ENCODE measurements at places on chromosomes 2 and 18.
A peak's percentile ranks its signal among the peaks of the same experiment; 100 is the strongest.

- no peak overlapping the region for H3K4me3 ChIP-seq
- H3K27me3 ChIP-seq = peaks cover 32% of the 10 kb centered on the region
- no peaks in the 10 kb centered on the region for H3K4me1 ChIP-seq
- no peak for DNase-seq
- no peak overlapping the region for H3K27ac ChIP-seq
- no peaks in the 10 kb centered on the region for H3K36me3 ChIP-seq
Observed at GRCh38 chr18:285817-286216, 18.0 kb upstream of the THOC1 start.

- peaks cover 34% of the 10 kb centered on the region for H3K4me1 ChIP-seq
- no peaks in the 10 kb centered on the region for H3K27me3 ChIP-seq
- no peaks in the 10 kb centered on the region for H3K36me3 ChIP-seq
- no peak for DNase-seq
- no peak overlapping the region for H3K27ac ChIP-seq
- H3K4me3 ChIP-seq = no peak overlapping the region
Observed at GRCh38 chr18:48831802-48832201, 119.0 kb downstream of the SMAD7 start.

DNA sequence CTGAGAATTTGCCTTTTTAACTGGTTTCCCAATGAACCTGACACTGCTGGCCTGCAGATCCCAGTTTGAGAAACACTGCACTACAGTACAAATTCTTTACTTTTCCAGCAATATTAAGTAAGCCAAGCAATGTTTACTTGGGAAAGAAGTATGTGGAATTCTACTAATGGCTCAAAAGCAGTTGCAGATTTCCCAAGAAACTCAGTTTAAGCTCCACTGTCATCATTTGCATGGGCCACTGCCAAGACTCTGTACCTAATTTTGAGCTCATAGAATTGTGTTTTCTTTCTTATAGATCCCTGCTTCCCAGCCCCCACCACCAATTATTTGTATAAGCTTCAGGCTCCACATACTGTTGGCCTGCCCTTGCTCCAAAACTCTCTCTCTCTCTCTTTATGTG is 676.1 kb downstream of the RNF144A start:
- H3K27me3 ChIP-seq = no peaks in the 10 kb centered on the region
- H3K36me3 ChIP-seq = no peaks in the 10 kb centered on the region
- no peaks in the 10 kb centered on the region for H3K4me1 ChIP-seq
- H3K4me3 ChIP-seq = no peak overlapping the region
- no peak overlapping the region for H3K27ac ChIP-seq

GRCh38 chr18:62877411-62878221 is 162.3 kb downstream of the PHLPP1 start:
- no peaks in the 10 kb centered on the region for H3K36me3 ChIP-seq
- no peaks in the 10 kb centered on the region for H3K27me3 ChIP-seq
- H3K4me1 ChIP-seq = peaks cover 7% of the 10 kb centered on the region
- H3K27ac ChIP-seq = no peak overlapping the region

DNA sequence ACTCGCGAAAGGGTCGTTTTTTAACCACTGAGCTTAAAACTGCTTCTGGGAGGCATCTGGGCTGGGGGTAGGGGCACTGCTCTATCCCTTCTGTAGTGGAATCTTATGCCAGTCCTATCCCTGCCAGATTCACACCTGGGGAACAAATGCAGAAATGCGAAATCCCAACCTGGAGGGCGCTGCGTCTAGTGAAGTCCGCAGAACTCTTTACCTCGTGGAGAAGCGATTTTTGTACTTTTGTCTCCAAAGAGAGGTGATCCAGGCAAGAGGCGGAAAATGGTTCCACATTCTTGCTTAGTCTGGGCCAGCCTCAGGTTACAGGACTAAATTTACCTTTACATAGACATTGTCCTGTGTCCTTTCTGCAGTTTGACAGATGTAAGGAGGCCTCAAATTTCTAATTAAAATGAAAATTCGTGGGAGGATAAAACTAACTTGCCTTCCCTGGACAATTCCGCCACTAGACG is 10.4 kb downstream of the TBR1 start:
- no peak for DNase-seq
- no peaks in the 10 kb centered on the region for H3K4me1 ChIP-seq
- no peak overlapping the region for H3K4me3 ChIP-seq
- H3K36me3 ChIP-seq = no peaks in the 10 kb centered on the region
- peaks cover 46% of the 10 kb centered on the region for H3K27me3 ChIP-seq

- H3K4me3 ChIP-seq = no peak overlapping the region
- H3K27me3 ChIP-seq = no peaks in the 10 kb centered on the region
- no peak for DNase-seq
Observed at GRCh38 chr18:80086281-80086680, 22.8 kb upstream of the ADNP2 start.

DNA sequence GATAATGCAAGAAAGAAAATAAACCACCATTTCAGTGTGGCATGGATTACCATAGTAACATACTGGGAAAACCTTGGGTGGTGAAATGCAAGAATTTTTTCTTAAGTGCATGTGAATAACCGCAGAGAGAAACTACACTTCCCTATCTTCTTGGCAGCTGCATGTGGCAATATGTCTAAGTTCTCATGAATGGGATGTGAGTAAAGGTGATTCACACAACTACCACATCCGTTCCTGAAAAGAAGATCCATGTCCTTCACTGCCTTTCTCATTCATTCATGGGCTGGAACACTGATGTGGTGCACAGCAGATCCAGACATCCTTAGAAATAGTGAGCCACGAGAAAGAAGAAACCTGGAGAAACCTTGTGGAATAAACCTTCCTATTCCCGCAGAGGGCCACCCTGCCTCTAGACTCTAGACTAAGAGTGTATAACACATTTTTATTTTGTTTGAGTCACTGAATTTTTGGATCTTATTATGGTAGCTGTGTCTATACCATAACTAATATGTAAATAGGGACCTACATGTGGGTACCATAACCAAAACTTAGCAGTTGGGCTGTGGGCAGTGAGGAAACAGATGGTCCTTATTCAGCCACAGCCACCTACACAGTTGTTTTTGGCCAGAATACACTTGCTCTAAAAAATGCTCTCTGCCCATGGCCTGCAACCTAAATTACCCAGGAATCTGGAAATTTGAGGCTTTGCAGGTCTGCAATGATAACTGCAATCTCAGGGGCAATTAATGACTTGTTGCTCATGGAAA is 573.3 kb downstream of the LRP1B start:
- H3K27ac ChIP-seq = no peak overlapping the region
- H3K27me3 ChIP-seq = no peaks in the 10 kb centered on the region
- H3K36me3 ChIP-seq = no peaks in the 10 kb centered on the region
- H3K4me3 ChIP-seq = no peak overlapping the region
- H3K4me1 ChIP-seq = no peaks in the 10 kb centered on the region
- DNase-seq = no peak

DNA sequence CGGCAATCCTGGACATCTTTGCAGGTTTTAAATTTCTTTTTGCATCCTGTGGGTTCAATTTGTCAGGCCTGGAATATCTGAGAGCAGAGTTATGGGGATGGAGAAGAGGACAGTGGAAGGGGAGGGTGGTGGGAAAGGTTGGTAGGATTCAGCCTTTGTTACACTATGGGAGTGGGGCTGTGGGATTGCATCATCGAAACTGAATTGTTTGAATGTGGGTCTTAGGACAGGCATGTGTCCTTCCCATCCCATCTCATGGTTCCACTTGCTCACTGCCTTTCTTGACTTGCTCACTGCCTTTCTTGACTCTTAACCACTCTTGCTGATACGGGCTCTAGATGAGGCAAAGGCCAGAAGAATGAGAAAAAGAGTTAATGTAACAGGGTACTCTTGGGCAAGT is 12.9 kb downstream of the IGFBP2 start:
- DNase-seq = no peak
- no peaks in the 10 kb centered on the region for H3K4me1 ChIP-seq
- H3K27ac ChIP-seq = no peak overlapping the region
- H3K27me3 ChIP-seq = peaks cover 35% of the 10 kb centered on the region
- no peak overlapping the region for H3K4me3 ChIP-seq

GRCh38 chr2:80122675-80123074 is 181.9 kb downstream of the LRRTM1 start:
- H3K4me1 ChIP-seq = peaks cover 13% of the 10 kb centered on the region
- H3K36me3 ChIP-seq = no peaks in the 10 kb centered on the region
- no peak overlapping the region for H3K4me3 ChIP-seq
- DNase-seq = no peak

- peaks cover 9% of the 10 kb centered on the region for H3K4me1 ChIP-seq
- no peak overlapping the region for H3K27ac ChIP-seq
- H3K36me3 ChIP-seq = no peaks in the 10 kb centered on the region
- H3K27me3 ChIP-seq = no peaks in the 10 kb centered on the region
- H3K4me3 ChIP-seq = no peak overlapping the region
- DNase-seq = peak; percentile 6
Observed at GRCh38 chr2:47038656-47039488, 116.2 kb downstream of the STPG4 start.

DNA sequence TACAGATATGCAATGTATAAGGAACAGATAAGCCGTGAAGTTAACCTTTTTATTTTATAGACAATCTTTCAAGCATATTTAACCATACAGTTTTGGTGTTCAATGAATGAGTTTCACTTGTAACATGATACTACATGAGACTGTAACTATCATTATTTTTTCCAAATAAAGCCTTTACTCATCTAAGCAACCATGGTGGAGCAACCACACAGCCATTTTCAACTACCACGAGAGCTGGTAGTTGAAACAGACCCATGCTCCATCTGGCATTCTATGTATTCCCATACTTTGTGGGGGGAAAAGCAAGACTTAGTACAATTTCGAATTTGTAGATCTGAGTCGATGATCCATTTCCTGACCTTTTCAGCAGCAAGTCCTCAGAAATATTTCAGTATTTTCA is 159.3 kb upstream of the RND3 start:
- H3K36me3 ChIP-seq = no peaks in the 10 kb centered on the region
- H3K4me1 ChIP-seq = no peaks in the 10 kb centered on the region
